ENCODE measurements at places on chromosomes 1 and 21. TPM values are rescaled to one million over a fixed set of nuclear protein-coding genes. Genes with fewer than 3 reads are reported as not detected.

Gene TCEA3
- 49.3 TPM for total RNA-seq

Gene MANEAL
- 0.66 TPM for total RNA-seq

Gene IKBKE
- total RNA-seq: 81.3 TPM

Gene NBPF6
- not detected for total RNA-seq

Gene BSDC1
- 186 TPM for total RNA-seq

Gene SELP
- 1.7 TPM for total RNA-seq

Gene KISS1
- total RNA-seq: not detected

GRCh38 chr1:231527586-231528171 lies 790 bp upstream of the TSNAX start:
- no peak for DNase-seq

GRCh38 chr1:7387053-7387927 lies 383.8 kb upstream of the VAMP3 start:
- no peak for DNase-seq

GRCh38 chr1:172149346-172149745 lies 271.1 kb upstream of the C1orf105 start:
- no peak for DNase-seq

DNA sequence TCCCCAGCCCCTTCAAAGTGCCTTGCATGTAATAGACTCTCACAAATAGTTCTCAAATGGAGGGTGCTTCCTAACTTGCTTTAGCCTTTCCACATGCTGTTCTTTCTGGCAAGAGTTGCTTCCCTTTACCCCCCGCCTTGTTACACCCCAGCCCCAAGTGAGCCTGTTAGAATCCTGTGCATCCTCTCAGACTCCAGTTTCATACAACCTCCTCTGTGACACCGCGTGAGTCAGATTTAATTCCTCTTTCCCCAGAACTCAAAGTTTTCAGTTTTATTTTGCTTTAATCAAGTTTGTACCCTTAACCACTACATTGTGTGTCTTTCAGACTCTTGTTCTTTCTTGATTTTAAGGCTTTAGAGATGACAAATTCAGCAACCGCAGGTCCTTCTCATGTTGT lies 234.5 kb upstream of the HOOK1 start:
- DNase-seq: no peak

DNA sequence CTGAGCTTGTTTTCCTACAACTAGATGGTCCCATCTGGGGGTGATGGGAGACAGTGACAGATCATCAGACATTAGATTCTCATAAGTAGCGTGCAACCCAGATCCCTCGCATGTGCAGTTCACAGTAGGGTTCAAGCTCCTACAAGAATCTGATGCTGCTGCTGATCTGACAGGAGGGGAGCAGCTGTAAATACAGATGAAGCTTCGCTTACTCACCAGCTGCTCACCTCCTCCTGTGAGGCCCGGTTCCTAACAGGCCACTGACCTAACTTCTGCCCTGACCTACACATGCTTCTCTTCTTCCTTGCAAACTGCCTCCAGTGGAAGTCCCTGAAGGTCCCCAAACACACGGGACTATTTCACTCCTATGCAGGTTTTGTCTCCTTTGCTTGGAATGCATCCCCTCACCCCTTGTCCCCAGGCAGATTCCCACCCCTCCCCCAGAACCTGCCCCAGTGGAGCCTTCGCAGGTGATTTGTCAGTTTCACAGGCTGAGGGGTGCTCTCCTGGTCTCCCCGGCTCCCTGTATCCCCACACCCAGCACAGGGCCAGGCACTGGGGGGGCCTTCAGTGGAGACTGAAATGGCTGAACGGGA lies 5.7 kb upstream of the ZBTB48 start:
- DNase-seq: no peak

- no peak for DNase-seq
Observed at GRCh38 chr1:8070381-8070811, 44.3 kb upstream of the ERRFI1 start.
